Activated CD4-positive, alpha-beta T cell treated with anti-CD3 and anti-CD28 coated beads for 1 hour (primary cell): ENCODE measurements at places on chromosomes 1 and 21.

DNA sequence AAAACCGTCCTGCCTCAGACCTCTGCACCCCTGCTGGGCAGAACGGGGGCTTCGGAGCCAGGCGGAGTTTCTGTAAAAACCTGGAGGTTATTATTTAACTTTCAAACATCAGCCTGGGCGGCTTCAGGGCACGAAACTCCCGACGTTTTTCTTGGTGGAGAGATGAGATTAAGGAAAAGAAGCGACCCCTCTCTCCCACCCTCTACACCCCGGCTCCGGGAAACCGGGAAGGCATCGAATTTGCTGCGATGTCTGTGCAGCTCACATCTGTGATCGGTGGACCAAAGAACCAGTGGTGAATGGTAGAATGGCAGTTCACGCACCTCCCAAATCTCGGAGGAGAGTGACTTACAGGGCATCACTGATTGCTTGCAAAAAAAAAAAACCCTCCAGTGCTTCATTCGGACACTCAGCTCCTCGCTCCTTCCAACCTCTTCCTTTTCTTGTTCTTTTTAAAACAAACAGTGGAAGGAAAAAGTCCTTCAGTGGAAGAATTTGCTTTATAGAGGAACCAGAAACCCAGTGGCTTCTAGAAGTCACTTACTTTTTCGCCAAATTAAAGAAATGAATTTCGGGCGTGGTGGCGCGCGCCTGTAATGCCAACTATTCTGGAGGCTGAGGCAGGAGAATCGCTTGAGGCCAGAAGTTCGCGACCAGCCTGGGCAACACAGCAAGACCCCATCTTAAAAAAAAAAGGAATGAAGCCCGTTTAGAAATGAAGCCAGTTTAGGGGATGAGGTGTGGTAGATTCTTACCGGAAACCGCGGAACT lies 884 bp downstream of the PHACTR4 start:
- DNase-seq = no peak

DNA sequence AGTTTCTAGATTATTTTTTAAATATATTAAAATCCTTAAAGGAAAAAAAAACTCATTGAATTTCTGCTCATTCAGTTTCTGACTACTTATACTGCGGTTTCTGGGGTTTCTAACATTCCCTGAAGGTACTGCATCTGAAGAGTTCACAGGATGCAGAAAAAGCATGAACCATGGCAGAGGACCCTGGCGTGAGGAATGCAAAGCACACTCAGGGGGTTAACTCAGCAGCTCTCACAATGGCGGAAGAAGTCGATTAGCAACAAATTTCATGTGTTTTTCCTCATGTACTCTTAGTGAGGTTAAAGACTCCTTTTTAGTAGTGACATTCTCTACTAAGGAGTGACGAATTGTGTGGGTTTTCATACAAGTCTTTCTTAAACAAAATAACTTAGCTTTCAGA lies 975.6 kb downstream of the NCAM2 start:
- no peak for DNase-seq

DNA sequence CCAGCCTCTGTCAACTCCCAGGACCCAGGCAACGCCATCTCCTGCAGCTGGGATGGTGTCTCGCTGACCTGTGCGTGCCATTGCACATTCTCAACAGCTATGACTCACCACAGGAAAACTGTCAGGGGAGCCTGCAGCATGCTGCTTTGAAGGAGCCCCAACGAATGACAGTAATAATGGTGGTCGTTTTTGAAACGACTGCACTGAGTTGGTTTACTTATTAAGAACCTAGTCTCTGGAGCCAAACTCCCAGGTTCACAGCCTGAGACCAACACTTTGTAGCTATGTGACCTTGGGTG lies 21.6 kb downstream of the TCEA3 start:
- no peak for DNase-seq

DNA sequence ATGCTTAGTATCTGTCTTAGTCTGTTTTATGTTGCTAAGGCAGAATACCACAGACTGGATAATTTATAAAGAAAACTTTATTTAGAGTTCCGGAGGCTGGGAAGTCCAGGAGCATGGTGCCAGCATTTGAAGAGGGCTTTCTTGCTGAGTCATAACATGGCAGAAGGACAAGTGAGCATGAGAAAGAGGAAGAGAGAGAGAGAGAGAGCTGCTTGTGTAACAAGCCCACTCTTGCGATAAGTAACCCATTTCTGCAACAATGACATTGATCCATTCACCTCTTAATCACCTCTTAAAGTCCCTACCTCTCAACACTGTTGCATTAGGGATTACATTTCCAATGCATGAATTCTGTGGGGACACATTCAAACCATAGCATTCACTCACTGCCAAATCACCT lies 11.7 kb upstream of the MYOCOS start:
- no peak for DNase-seq

GRCh38 chr1:182877842-182878241 lies 38.7 kb downstream of the DHX9 start:
- DNase-seq = no peak

DNA sequence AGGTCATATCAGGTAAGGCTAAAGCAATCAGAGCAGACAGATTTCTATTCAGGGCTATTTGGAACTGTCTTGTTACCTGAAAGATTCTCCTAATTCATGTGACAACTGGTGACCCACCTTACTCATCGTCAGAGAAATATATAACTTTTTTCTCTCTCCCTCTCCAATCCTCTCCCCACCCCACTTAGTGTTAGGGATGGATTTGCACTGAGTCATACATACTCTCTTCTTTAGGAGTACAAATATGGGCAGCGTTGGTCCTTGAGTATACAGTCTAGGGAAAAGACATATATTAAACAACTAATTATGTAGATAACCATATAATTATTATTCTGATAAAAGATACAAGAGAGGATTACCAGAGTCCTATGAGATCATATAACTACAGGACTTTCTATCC lies 246.3 kb downstream of the HHIPL2 start:
- no peak for DNase-seq

GRCh38 chr1:163770265-163770664 lies 448.5 kb downstream of the NUF2 start:
- no peak for DNase-seq
